Mesenchymal stem cell (in vitro differentiated cells and primary cell): ENCODE measurements at places on chromosomes 3 and 15.
A peak's percentile ranks its signal among the peaks of the same experiment; 100 is the strongest.

- DNase-seq, result peak; percentile 27
These were observed 32.5 kb upstream of the ZKSCAN7 start for GRCh38 chr3:44522494-44522933.

DNA sequence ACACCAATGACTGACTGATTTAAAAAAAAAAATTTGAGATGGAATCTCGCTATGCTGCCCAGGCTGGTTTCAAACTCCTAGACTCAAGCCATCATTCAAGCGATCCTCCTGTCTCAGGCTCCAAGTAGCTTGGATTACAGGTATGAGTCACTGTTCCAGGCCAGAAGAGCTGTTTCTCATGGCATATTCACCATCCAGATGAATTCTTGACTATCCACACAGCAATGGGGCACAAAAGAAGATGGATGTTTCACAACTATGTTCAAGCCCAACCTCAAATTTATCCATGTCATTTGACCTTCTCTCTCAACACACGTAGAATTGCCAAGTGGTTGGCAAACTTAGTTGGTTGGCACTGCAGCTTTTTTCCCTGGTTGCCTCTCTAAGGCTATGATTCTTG lies 40.6 kb downstream of the PRICKLE2 start:
- peak; percentile 66 for DNase-seq

DNA sequence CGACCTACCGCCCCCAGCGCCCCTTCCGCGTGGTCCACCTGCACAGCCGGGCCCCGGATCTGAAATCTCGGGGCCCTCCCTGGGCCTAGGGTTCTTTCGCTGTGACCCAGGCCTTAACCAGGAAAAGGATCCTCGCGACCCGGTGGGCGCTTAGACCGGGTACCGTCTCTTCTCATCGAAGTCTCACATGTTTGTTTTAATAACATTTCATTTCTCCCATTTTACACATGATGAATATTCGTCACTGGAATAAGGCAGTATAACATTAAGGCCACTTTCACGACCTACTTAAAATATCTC lies 277 bp upstream of the DALRD3 start:
- DNase-seq, result no peak

DNA sequence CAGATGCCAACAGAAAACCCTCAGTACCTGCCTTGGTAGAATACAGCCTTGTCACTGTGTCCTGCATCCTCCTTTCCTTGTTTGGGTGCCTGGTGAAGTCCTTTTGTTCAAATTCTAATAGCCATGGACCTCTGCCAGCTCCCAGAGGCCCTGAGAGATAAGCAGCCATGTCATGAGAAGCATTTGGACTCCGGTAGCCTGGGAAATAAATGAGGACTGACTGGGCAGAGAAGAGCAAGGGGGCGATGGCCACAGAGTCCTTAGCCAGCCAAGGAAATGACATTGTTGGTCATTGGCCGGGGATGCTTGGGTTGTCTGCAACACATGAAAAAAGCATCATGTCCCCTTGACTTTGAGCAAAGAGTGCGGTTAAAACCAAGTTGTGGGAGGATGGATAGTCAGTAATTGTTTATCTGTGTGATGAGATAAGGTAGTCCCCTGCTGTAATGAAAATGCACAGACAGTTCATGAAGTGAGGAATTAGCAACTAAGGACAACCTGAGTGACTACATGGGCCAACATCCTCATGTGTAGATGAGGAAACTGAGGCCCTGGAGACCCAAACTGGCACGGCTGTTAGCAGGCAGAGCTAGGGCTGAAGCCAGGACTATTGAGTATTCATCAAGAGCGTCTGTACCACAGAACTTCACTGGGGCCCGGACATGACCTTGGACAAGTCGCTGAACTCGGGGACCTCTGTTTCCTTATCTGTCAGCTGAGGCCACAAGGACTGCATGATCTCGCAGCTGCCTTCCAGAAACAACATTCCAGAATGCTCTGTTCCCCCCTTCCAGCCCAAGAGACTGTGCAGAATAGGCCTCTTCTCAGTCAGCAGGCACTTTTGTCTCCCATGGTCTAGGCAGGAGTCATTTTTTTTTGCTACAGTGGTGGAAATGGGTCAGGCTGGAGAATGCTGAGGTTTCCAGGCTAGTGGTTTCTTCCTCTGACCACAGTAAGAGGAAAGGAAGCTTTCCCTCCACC lies 90.5 kb upstream of the CTDSPL start:
- no peak for DNase-seq
